ENCODE measurements at places on chromosomes 11 and 22.

DNA sequence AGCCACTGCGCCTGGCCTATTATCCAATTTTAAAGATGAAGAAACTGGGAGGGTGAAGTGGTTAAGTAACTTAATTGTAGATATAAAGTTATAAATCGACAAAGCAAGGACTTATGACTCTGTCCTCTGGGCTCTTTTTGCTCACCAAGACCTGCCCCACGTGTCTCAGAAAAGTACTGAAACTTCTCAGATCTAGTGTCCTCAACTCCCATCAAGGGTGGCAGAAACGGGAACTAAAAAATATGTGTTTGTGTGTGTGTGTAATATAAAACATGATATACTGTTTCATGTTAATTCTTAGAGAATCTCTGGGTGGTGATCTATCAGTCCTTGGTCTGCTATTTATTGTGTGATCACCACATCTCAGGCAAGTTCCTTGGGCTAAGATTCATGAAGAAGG, 104.9 kb downstream of the GAB2 start:
- no peak for DNase-seq

DNA sequence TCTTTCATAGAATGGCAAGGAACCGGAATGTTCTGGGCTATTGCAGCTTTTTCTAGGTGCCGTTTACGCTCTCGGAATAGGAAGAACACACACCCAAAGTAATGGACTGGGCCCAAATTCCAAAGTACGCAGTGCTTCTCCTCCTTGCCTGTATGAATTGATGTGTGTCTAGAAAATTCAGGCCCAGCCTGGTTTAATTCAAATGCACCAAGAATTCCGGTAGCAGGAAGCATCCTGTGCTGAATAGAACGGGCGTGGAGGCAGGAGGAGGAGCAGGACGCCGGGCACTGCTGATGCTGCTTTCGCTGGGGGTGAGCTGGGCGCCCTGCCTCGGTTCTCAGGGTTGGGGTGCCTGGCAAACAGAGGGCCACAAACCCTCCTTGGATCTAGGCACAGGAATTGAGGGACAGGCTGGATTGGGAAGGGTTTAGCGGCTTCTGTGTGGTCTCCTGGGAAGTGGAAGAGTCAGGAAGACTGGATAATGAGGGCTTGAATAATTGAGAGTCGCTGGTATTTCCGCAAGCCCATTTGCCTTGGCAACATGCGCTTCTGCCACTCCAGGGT, 2.0 kb downstream of the PARVB start:
- no peak for DNase-seq

DNA sequence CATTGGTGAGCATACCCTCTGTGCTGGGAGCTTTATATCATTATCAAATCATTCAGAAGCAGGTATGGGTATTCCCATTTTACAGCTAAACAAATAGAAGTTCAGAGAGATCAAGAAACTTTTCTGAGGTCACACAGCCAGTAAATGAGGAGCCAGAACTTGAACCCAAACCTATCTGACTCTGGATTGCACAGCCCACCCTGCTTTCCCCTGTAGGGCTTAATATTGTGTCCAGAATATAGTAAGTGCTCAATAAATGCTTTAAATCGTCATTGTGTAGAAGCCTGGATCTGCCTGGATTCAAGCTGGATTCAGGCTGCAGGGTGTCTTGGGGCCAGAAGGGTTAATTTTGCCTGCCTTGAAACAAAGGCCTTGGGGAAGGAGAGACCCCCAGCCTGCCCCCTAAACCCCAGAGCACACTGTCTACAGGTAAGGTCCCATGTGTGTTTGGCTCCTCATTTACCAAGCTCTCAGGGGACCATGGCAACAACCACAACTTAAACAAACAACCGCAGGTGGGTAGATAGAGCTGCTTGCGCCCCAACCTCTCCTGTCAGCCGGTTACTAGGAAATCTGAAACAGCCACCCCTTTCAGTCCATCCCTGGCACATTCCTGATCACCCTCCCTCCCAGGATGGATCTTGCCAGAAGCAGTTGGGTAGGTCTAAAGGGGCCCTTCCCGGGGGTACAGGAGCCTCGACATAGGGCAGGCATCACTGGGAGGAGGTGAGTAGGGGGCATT, 3.0 kb upstream of the SEC14L3 start:
- no peak for DNase-seq

DNA sequence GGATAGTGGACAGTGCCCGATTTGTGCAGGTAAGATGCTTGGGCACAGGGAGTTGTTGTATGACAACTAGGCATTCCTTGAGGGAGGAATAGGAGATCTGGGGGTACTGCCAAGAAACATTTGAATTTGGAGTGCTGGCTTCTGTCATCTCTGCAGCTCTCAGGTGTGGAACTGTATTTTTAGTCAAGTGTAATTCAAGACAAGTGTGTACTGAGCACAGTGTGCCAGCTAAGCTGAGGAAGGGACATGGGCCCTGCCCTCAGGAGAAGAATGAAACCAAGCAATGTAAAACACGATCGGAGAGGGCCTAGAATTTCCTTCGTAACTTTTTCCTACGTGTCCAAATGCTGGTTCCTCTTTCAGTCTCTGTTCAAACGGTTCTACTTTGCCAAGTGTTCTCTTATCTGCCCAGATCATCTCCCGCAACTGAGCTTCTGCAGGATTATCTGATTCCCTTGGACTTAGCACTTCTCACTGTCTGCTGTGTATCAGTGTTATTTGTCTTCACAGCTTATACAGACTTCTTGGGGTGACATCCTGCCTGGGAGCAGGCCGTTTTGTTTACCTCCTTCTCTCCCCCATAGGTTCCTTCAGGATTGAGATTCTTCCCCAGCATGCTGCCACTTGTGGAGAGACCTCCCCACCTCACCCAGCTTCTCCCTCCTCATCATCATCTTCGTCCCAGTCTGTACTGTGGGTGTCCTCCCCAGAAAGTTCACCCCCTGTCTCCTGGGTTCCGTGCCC, 27.6 kb downstream of the ART5 start:
- DNase-seq, result peak; percentile 60

- DNase-seq, result no peak
Measured at GRCh38 chr11:125494561-125494960, 1.5 kb downstream of the FEZ1 start.

GRCh38 chr11:86553265-86553664, 119.2 kb downstream of the ME3 start:
- DNase-seq, result no peak

DNA sequence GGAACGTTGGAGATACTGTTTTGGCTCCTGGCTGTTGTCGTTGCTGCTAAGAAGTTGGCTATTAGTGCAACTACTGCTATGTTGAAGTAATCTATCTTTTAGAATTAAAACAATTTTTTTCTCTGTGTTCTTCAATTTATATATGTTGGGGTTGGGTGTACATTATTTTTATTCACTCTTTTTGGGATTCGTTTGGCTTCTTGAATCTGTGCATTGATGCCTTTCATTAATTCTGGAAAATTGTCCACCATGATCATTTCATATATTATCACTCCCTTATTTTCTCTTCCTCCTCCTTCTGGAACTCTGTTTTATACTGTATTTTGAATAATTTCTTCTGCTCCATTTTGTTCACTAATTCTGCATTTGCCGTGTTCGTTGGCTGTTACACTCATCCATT, 199.5 kb upstream of the PLET1 start:
- DNase-seq, result no peak

DNA sequence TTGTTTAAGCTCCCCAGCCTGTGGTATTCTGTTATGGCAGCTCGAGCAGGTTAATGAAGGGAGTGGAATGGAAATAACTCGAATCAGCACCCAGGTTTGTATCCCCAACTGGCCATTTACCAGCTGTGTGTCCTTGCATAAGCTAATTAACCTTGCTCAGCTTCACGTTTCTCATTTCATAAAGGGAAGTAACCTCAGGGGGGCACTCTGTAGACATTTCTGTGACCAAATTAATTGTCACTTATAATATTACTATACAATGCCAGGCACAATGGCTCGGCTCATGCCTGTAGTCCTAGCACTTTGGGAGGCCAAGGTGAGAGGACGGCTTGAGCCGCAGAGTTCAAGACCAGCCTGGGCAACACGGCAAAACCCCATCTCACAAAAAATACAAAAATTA, 13.8 kb downstream of the ADA2 start:
- no peak for DNase-seq

- DNase-seq, result peak; percentile 41
Measured at GRCh38 chr22:29524442-29525191, 28.9 kb downstream of the THOC5 start.

DNA sequence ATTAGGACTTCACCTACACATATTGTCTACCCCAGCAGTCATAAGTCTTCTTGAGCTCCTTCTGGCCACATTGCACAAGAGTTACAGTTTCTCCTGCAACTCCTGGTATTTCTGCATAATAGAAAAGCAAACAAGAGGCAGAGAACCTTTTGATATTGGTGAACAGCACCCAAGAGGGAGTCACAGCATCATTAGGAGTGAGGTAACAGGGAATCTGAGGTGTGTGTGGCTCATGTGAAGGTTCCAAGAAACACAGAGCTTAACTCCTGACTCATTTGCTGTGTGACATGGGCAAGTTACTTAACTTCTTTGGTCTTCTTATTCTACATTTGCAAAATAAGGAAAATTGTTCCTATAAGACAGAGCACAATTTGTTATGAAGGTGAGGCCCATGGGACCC, 374.6 kb downstream of the INSC start:
- no peak for DNase-seq

DNA sequence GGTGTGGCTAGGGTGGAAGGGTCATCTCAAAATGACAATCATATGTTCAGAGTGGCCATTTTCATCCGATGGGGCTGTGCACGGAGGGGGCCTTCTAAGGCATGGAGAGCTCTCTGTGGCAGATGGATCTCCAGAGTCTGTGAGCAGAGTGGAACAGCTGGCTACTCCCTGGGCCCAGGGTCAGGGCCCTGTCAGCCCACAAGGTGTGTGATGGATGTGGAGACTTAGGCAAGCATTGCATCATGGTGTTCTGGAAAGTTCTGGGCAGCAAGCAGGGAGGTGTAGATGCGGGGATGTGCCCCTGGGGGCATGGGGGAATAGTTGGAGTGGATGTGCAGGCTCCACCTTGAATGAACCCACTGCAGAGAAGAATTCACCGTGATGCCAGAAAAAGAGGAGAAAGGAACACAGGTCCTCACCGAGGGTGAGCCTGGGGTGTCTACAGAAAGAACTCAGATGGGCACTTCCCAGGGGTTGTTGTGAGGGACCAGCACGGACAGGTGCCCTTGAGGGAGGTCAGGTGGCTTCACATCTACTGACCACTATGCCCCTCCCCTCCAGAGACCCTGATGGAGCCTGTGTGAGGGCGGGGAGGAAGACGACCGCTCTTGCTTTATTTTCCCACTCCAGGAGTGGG, 51.1 kb downstream of the CHRDL2 start:
- DNase-seq, result no peak

- peak; percentile 57 for DNase-seq
Measured at GRCh38 chr11:102794382-102794781, 3.6 kb downstream of the MMP1 start.

DNA sequence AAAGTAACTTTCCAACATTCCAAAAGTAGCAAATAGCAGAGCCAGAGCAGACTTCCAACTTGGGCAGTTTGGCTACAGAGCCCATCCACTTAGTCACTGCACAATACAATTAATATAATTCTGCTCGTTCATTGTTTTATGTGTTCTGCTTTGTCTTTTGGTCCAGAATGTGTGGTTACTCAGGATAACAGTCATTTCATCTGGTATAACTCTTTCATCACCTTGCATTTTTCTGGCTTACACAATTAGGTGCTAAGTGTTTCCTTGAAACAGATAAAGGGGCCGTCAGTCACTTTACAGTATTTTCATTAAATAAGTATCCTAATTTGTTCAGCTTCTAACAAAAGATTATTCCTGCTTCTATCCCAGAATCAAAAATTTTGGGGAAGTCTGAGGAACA, 87.2 kb downstream of the LARGE2 start:
- DNase-seq, result no peak

GRCh38 chr22:22854466-22854865, 33.1 kb upstream of the IGLL5 start:
- no peak for DNase-seq

- no peak for DNase-seq
Measured at GRCh38 chr11:72544589-72544988, 110.3 kb upstream of the CLPB start.

DNA sequence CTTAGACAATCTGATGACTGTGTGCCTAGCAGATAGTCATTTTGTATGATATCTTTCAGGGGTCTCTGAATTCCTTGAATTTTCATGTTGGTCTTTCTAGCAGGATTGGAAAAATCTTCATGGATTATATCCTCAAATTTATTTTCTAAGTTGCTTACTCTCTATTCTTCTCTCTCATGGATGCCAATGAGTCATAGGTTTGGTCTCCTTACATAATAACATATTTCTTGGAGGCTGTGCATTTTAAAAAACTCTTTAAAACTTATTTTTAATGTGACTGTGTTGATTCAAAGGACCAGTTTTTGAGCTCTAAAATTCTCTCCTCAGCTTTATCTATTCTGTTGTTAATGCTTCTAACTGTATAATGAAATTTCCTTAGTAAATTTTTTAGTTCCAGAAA, 198.7 kb downstream of the AASDHPPT start:
- DNase-seq, result no peak

DNA sequence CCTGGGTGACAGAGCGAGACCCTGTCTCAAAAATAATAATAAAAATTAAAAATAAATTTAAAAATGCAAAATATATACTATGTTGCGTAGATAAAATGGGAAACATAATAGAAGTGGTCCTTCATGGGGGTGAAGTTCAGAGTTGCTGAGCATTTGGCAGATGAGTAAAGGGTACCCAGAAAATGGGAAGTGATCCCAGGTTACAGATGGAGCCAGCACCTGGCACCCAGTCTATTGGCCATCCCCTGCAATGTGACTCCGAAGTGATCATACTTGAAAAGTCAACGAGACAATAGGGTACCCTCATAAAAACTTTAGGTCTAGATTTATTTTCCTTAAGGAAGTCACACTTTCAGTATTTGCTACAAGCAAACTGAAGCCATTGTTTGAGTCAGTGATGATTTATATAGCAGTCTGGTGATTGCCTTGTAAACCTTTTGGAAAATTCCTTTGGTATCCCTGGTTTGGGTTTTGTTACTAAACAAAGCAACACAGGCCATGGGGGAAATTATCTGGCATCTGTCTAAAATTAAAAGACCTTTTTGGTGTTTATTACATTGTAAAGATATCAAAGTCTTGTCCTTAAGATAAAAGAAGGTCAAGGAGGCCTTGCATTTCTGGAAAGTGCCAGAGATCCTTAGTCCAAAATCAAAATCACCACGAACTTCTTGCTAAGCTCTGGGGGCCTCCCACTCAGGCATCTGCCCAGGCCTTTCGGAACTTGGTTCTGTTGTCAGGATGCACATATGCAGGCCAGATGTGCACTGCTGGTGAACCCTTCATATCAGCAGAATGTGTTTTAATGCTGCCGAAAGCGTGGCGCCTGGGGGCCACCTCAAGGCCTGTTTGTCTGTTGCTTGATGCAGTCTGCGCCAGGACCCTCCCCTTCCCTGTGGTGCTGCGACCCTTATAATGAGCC, 4.3 kb downstream of the SMARCB1 start:
- DNase-seq, result no peak

DNA sequence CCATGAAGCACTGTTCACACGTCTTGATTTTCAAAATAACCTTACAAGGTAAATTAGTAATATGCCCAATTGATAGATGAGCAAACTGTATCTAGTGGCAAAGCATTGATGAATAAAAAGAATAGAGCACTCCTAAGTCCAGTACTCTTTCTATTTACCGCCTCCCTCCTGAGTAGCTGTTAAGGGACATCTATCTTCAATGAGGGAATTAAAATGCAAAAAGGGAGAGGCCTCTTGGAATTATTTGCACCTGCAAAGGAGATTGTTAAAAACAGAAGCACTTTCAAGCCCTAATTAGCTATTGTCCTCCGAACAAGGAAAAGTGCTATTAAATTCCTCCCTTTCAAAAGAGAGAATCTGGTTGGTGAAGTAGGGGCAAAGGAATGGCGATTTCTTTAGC, 6.8 kb upstream of the GALNT18 start:
- DNase-seq, result no peak

GRCh38 chr11:97955595-97955994, 1065.2 kb upstream of the CNTN5 start:
- DNase-seq, result no peak
